Breast epithelium (tissue), 4 donors: ENCODE measurements at places on chromosomes 12 and 14.

GRCh38 chr14:64232095-64232838 is 61.9 kb downstream of the ESR2 start:
- no peak for DNase-seq
- no peak overlapping the region for H3K4me3 ChIP-seq
- no peak overlapping the region for H3K27ac ChIP-seq

DNA sequence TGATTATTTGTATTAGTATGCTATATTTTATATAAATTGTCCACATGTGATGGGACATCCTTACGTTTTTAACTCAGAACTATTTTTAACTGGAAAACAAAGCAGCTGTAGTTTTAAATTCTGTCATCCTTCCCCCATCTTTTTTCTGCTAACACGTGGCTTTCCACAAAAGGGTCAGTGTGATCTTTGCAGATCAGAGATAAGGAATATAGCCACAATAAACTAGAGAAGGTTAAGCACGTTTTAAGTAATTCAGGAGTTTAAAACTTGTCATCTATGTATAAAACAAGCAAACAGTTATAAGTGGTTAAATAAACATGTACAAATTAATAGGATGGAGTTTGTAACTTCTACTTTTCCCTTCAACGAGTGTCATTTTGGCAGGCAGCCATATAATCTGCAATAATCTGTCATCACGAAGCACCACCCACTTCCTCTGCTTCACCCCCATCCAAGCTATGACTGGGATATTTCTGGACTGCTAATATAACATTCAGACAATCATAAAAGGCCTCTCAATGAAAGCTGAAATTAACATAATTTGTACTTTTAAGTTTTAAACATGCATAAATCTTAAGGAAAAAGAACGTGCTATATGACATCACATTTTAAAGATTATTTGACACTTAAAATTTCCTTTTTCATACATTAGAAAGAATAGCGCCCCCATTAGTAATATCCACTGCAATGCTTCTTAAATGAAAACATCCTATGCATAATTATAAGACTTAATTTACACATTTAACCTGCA is 15.3 kb downstream of the TAOK3 start:
- peak overlapping the region; percentile 61 for H3K27ac ChIP-seq
- no peak for DNase-seq
- no peaks in the 10 kb centered on the region for H3K27me3 ChIP-seq
- H3K36me3 ChIP-seq: no peaks in the 10 kb centered on the region
- peak overlapping the region; percentile 29 for H3K4me3 ChIP-seq

GRCh38 chr12:14959463-14959862 is 1.9 kb downstream of the ARHGDIB start:
- peak overlapping the region; percentile 69 for H3K27ac ChIP-seq
- no peaks in the 10 kb centered on the region for H3K36me3 ChIP-seq

DNA sequence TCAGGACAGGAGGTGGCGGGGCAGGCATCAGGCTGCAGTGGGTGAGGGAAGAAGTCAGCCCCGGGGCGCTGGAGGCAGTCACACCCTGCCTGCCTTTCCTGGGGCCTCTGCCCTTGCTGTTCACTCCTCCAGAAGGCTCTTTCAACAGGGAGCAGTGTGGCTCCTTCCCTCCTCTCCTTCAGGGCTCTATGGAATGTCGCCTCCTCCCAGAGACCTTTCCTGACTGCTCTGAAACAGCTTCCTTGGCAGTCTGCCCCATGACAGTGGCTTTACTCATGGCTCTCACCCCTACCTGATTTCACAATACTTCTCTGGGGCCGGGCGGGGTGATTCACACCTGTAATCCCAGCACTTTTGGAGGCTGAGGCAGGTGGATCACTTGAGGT is 7.1 kb downstream of the RHOF start:
- H3K4me1 ChIP-seq: no peaks in the 10 kb centered on the region
- peak overlapping the region; percentile 46 for H3K27ac ChIP-seq
- no peaks in the 10 kb centered on the region for H3K27me3 ChIP-seq

GRCh38 chr14:32925439-32925838 is 13.2 kb upstream of the NPAS3 start:
- H3K4me3 ChIP-seq: no peak overlapping the region
- DNase-seq: no peak
- H3K36me3 ChIP-seq: no peaks in the 10 kb centered on the region
- H3K27ac ChIP-seq: no peak overlapping the region
- H3K4me1 ChIP-seq: no peaks in the 10 kb centered on the region
